Omental fat pad (tissue), 4 donors: ENCODE measurements at places on chromosomes 5 and 9.

GRCh38 chr5:160116991-160117390 lies 2.3 kb downstream of the PWWP2A start:
- DNase-seq = no peak

GRCh38 chr5:134099939-134100282 lies 14.6 kb upstream of the TCF7 start:
- DNase-seq = no peak

DNA sequence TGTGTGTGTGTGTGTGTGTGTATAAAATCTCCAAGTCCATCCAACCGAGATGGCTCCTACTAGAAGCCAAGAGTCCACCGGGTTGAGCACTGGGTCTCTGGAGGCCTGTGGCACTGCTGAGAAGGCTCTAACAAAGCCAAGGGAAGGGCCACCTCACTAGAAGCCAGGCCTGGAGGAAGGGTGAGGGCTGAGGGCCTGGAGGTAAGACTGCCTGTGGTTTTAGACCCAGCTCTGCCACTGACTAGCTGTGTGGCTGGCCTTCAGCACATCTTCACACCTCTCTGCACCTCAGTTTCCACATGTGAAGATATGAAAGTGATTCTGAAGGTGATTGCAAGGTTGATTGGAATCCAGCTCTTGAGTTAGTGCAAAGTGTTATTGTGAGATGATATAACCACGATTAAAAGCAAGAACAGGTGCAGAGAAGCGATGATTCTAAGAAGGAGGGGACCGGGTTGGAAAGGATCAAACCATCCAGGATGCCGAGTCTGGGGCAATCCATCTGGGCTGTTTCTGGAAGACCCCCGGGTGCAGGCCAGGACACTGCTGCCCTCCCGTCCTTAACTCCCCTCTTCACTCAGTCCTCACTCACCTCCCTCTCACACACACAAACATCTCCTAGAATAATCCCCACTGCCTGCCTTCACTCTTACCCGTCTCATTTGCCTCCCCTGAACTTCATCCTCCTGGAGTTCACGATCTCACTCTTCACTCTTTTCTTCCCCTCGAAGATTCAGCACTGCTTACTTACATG lies 2.3 kb downstream of the IL4 start:
- no peak for DNase-seq

- DNase-seq = no peak
Observed at GRCh38 chr9:114303571-114303970, 19.3 kb upstream of the ORM1 start.
